AG09319 (cell line): ENCODE measurements at places on chromosomes 2 and 18.

DNA sequence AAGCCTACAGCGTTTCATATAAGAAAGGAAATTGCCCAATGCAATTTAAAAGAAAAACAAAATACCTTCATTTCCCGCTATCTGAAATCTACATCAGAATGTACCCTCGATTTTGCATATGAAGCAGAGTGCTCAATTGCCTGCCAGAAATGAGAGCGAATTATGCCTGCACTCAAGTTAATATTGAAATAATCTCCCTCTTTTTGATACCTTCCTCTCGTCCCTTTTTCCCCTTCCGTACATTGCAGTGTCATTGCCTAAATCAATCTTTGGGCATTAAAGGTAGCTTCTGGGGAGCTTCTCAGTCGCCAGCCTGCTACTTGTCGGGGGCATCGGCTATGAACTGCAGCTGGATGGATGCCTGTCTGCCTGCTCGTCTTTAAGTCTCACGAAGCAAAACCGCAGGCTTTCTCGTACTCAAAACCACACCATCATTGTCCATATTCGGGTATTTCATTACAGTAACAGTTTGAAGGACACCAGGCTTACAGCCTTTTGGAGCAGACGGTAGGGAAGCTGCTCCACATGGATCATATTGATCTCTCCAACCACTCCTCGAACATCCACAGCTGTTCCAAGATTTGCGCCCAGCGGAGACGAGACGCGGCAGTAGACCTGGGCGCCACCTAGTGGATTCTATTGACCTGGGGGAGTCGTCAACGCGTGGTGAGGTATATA lies 64.0 kb upstream of the HNRNPA3 start:
- DNase-seq: no peak

DNA sequence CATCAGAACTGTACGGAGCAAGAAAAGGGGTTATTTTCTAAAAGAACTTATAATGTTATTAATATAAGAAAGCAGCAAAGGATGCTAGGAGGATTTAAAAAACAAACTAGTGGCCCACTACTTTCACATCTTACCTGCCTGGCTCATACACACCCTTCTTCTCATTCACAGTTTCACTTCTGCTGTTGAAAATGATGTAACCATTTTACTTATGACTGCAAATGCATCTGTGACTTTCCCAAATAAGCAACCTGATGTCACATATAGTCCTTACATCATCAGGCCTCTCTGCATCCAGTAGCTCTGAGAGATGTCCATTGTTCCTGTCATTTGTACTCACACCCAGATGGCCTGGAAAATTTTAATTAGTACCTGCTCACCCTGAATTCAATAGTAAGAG lies 101.8 kb upstream of the MYO3B start:
- no peak for DNase-seq

DNA sequence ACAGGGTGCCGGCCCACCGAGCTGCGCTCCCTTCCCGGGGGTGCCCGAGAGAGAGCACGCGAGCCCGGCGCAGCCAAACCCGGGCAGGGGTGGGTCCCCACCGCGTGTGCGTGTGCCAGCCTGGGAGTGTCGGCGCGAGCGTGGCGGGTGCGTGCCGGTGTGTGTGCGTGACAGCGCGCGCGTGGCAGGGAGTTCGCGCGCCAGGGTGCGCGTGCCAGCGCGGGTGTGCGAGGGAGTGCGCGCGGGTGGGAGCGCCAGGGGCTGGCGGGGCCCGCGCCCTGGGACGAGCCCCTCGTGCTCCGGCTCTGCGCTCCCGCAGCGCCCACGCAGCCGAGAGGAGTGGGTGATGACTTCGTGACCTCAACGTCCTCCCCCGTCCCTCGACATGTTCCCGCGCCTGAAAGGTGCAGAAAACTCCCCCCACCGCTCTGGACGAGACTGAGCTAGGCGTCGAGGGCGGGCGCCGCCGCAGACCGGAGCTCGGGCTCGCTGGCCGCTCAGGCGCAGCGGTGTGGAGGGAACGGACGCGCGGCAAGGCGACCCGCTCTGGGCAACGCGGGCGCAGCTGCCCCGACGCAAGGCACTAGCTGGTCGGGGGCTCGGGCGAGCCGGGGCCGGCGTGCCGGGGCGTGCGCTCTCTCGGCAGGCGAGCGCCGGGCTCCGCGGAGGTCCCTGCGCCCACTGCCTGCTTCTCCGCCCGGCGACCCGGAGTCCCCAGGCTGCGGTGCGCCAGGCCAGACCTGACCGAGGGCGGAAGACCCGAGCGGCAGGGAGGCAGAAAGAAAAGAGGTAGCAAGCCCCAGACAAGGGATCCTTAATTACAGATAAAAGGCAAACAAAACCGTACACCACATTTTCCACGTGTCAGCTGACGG lies 582.8 kb downstream of the ZEB2 start:
- no peak for DNase-seq

DNA sequence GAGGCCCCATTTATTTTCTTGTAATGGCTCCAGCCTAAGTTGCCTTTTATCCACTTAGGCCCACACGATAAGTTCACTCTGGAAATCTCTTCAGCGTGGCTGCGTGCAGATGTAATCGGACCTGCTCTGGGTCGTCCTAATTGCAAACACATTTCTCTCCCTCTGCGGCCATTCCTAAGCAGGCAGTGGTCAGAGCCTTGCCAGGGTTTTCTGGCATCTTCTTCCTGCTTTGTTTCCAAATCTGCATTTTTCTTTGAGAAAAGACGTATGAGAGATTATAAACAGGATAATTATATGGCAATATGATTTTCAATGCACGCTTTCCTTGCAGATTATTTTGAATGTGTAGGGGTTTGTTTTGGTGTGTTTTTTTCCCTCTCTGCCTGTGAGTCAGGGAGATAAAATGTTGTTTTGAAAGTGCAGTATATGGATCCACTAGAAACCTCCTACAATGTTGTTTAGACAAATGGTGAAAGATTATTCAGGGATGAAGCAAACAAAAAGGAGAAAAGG lies 239.4 kb upstream of the TANK start:
- peak; percentile 99 for DNase-seq

DNA sequence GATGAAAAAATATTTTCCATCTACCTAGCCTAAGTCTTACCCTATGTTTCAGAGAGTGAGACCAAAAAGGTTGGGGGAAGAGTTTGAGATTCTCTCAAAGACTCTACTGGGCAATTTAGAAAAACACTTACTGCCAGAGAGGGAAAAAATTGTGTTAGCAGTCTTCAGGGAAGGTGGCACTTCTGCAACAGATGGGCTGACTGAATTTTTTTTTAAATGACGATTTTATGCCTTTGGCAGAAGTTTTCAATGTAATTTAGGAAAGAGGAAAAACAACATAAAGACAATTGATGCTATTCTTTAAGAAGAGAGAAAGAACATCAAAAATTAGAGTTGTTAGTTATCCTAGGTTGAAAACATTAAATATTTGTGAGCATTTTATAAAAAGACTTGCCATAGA lies 1894.5 kb upstream of the PIK3C3 start:
- no peak for DNase-seq

DNA sequence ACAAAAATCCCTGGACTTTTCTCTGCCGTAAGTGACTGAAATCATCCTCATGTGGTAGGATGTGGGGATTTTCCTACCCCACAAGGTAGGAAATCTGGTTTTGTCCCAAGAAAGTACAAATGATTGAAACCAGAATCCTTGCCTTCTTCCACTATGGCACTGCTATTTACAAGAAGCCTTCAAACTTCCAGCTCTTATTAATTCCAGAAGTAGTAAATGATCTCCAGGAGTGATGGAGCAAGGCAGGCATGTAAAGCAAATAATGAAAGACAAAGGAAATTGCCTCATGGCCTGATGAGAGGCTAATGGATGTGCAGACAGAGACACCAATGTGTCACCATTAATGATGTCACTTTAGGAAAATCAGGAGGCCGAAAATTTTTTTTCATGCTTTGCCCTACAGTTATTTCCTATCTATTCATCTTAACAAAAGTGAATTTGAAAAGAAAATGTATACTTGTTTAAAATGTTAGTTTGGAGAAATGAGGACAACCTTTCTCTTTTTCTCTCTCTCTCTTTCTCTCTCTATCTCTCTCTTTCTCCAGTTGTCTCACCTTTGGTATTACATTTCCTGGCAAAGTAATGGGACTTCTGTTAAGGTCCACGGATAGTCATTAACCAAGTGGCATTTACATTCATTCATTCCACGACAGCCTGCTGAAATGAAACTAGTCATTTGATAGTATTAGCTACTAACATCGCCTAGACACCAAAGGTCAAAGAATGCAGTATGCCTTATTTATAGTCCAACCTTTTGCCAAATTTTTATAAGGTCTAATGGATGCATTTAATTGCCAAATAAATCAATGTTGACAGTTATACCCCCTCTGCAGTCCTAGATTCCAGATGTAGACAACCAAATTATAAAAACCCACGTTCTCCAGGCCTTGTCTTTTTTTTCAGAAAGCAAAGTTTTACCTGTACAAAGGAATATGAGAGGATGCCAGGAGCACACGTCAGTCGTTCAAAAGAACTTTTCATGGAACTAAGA lies 5.0 kb upstream of the EVA1A start:
- DNase-seq: no peak

- no peak for DNase-seq
Measured at GRCh38 chr2:202689898-202690297, 55.1 kb downstream of the FAM117B start.

DNA sequence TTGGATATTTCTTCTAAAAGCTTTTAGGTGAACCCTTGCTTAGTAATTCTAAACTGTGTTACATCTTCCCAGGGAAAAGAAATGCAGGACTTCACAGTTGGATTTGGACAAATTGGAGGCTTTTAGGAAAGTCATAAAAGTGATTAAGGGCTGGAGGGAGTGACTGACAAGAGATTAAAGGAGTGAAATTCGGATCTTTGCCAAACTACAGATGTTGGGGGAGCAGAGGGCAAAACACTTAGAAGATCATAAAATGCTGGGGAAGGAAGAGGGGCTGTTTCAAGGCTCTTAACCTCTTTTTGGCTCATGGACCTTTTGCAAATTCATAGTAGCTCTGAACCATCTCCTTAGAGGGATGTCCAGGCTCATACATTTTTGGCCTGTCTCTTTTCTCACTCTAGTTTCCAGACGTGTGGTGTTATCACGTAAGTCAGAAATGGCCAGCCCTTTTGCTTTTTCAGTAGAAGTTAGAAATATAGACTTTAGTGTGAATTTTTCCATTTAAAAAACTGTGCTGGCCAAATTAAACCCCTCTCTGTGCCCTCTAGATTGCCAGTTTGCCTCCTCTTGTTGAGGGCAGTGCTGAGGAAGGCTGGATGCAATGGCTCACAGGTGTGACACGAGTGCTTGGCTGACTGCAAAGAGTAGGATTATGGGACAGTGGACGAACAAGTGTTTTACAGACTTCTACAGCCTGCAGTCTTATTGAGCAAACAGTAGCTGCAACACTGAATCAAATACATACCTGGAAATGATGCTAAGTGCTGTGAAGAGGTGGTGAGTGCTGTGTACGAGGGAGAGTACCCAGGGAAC lies 109.9 kb downstream of the LYPD6B start:
- no peak for DNase-seq

DNA sequence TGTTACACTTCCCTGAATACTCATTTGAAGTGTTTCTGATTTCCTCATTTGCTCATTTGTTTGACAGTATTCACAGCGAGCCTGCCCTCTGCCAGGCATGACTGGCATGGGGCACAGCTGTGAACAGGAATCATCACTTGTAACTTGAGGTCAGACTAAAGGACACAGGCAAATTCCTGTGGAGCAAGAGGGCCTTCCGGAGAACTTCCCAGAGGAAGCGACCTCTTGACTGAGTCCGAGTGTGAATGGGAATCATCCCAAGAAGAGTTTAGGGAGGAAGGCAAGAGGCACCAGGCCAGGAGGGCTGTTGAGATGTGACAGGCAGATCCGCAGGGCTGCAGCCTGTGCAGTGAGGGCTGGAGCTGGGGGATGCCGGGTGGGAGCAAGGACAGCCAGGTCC lies 45.4 kb downstream of the LIMS1 start:
- no peak for DNase-seq

GRCh38 chr18:42028247-42028832 lies 73.3 kb downstream of the PIK3C3 start:
- no peak for DNase-seq

DNA sequence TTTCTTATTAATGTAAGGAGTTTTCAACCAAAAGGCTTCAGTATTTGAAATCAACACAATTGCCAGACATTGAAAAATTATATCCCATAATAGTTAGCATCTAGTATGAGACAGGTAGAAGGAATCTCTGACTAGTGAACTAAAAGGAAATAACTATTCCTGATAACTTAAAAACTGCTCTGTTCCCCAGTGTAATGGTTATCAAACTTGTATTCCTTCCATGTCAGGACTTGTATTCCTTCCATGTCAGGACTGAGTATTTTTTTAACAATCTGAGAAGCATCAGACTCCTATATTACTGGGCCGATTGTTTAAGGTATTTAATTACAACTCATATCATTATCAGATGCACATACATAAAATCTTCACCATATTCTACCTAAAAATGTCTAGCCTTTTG lies 238.5 kb downstream of the HNMT start:
- DNase-seq: no peak

DNA sequence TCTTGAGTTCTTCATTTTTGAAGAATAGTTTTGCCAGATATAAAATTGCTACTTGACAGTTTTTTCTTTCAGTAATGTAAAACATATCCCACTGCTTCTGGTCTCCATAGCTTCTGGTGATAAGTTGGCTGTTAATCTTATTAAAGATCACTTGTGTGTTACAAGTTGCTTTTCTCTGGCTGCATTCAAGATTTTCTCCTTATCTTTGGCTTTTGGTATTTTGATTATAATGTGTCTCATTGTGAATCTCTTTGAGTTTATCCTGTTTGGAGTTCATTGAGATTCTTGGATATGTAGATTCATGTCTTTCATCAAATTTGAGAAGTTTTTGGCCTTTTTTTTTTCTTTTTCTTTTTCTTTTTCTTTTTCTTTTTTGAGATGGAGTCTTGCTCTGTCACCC lies 20.2 kb upstream of the ADNP2 start:
- no peak for DNase-seq

GRCh38 chr2:61995065-61995464 lies 89.6 kb downstream of the COMMD1 start:
- DNase-seq: no peak

DNA sequence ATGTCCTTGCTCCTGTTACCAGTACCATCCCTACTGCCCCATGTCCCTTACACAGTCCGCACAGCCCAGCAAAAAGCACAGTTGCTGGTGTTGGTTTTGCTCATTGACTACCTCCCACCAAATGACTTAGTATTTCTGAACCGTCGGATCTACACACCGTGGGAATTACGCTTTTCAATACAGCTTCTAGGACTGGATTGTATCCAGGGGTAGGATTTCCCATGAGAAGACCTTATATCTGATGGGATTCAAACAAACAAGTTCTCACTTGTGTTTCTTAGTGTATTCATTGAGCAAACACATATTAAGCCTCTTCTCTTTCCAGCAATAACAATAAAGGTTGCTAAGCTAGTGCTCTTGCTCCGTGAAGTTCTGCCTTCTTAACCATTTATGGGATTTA lies 25.8 kb downstream of the TRAPPC12 start:
- no peak for DNase-seq

- no peak for DNase-seq
Measured at GRCh38 chr2:10071595-10071994, 8.6 kb downstream of the CYS1 start.

DNA sequence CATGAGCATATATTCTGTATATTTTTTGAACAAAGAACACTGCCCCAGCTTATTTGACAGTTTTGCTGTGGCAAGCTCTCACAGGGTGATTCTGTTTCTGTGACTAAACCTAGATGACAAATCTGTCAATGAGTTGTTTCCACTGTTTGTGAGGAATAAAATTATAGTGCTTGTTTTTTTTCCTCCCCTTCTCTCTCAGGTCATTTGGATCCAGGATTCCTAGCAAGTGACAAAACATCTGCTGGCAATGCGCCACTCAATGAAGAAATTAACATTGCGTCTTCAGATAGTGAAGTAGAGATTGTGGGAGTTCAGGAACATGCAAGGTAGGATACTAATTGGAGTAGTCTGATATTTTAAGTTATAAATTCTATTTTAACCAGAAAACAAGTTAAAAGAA lies 149.3 kb downstream of the HAUS1 start:
- no peak for DNase-seq
